ENCODE measurements at places on chromosomes 13 and 19. TPM values are rescaled to one million over a fixed set of nuclear protein-coding genes. Genes with fewer than 3 reads are reported as not detected.

The CBLC gene
- 47.4 TPM for total RNA-seq

The ZNF836 gene
- total RNA-seq, result 16.7 TPM

The ZNF439 gene
- 16.3 TPM for total RNA-seq

The SLITRK6 gene
- 3.8 TPM for total RNA-seq

The ZNF432 gene
- total RNA-seq, result 15.1 TPM

The MBD3L3 gene
- total RNA-seq, result not detected

The ZNF600 gene
- total RNA-seq, result 18.1 TPM

The UNC13A gene
- 0.78 TPM for total RNA-seq

The GRK1 gene
- not detected for total RNA-seq

The CEACAM19 gene
- total RNA-seq, result 10.9 TPM

The SLC39A3 gene
- 33.8 TPM for total RNA-seq

The CCDC70 gene
- not detected for total RNA-seq

The FBXO27 gene
- 28.1 TPM for total RNA-seq

The ZNF728 gene
- total RNA-seq, result 1.3 TPM

The CLEC17A gene
- 0.09 TPM for total RNA-seq

The FCHO1 gene
- 19.8 TPM for total RNA-seq

The KIR3DL1 gene
- total RNA-seq, result not detected

The TNFSF13B gene
- total RNA-seq, result 7.2 TPM

The HNRNPUL1 gene
- total RNA-seq, result 161 TPM

The CRTC1 gene
- 23.6 TPM for total RNA-seq

Measured in mucosa of gallbladder (tissue), 1 donor.